Right ventricle myocardium inferior (tissue), 1 donor: ENCODE measurements at places on chromosomes 11 and 22. TPM values are rescaled to one million over a fixed set of nuclear protein-coding genes. Genes with fewer than 3 reads are reported as not detected.
A peak's percentile ranks its signal among the peaks of the same experiment; 100 is the strongest.

DNA sequence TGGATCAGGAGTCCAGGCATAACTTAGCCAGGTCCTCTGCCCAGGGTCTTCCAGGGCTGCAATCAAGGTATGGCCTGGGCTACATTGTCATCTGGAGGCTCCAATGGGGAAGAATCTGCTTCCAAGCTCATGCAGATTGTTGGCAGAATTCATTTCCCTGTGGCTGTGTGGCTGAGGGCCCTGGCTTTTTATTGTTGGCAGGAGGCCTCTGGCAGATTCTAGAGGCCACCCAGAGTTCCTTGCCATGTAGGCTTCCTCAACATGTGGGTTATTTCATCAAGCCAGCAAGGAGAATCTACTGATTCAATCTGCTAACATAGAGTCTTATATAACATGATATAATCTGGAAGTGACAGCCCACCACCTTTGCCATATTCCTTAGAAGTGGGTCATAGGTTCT is 16.4 kb upstream of the EP300 start:
- no peak for DNase-seq

- no peak for DNase-seq
These were observed 145.0 kb upstream of the ARHGAP20 start for GRCh38 chr11:110856996-110857812.

GRCh38 chr11:122202951-122203456 is 87.0 kb upstream of the BLID start:
- peak; percentile 86 for DNase-seq

GRCh38 chr11:95545116-95545875 is 244.3 kb downstream of the FAM76B start:
- no peak for DNase-seq

GRCh38 chr11:72930008-72930407 is 115.8 kb downstream of the ATG16L2 start:
- DNase-seq = no peak

DNA sequence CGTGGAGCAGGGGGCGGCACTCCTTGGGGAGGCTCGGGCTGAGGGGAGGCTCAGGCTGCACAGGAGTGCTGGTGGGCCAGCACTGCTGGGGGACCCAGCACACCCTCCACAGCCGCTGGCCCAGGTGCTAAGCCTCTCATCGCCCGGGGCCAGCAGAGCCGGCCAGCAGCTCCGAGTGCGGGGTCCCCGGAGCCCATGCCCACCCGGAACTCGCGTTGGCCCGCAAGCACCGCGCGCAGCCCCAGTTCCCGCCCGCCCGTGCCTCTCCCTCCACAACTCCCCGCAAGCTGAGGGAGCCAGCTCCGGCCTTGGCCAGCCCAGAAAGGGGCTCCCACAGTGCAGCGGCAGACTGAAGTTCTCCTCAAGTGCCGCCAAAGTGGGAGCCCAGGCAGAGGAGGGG is 2266.8 kb downstream of the LRRC4C start:
- peak; percentile 37 for DNase-seq

DNA sequence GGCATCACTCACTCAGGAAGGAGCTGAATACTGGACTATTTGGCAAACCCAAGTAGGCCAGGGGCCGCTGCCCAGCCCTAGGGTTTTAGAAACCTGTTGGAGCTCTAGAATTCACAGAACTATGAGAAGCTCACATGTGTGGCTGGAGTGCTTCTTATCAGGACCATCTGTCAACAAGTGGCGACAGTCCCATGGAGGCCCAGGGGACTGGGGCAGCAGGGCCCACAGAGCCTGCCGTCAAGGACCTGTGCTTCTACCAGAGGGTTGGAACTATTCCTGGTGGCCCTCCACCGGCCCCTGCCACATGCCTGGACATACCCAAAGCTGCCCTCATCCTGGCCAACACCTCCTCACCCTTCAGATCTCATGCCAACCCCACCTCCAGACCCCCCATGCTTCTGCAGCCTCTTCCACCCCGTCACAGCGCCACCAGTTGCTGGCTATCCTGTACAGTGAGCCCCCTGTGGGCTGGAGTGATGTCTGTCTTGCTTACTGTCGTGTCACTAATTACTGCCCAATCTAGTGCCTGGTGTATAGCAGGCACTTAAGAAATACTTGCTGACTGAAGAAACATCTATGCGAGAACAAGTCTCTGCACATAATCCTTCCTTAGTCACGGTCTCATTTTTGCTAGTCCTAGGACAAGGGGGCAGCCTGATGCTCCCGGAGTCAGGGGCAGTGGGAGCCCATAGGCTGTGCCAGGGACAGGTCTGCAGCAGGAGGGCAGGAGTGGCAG is 27.2 kb upstream of the RASL10A start:
- DNase-seq = peak; percentile 20

DNA sequence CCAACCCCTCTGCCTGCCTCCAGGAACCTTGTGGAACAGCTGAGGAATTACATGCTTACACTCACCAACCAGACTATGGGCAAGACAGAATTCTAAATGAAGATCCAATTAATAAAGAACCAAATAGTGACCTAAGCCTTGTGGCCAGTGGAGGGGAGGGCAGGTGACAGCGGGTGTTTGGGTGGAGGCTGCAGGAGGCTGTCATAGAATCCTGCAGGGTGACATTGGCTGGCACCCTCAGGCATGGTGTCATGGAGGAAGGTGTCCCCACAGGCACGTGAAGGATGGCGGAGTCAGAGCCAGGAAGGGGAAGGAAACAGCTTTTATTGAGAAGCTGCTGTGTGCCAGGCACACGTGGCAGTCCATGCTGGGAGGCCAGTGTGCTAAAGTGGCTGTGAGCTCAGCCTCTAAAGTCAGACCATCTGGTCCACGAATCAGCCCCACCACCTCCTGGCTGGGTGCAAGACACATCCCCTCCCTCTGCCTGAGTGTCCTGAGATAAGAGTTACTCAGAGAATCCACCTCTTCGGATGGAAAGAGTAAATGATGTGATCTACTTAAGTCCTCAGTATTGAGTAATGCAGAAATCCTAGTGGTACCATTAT is 8.7 kb downstream of the MYO18B start:
- no peak for DNase-seq

DNA sequence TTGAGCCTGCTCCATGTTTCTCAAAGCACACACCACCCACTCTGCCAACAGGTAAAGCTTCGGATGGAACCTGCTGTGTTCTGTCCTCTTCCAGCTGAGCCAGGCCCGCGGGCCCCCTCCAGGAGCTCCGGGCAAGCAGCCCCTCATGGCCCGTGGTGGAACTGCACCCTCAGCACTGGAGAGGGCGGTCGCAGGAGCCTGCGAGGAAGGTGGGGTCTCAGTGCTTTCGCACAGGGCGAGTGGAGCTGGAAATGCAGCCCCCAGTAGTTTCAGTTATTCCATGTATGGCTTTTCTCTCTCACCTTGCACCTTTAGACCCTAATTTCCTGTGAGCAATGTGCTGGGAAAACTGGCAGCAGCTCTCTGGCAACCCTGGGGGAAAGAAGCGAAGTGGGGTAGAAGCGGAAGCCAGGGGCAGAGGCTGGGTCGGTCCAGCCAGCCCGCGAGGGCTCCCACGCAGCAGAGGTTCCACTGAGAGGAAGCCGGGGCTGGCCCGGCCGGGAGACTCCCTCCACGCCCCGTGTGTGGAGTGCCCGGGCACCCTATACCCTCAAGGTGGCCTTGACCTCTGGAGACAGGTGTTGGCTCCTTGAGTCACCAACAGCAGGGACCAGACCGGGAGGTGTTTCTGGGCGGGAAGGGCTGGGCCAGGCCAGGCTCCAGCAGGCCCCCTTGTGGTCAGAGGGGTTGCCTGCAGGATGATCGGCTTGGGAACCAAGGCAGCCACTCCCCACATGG is 119.9 kb upstream of the TMEM45B start:
- no peak for DNase-seq

DNA sequence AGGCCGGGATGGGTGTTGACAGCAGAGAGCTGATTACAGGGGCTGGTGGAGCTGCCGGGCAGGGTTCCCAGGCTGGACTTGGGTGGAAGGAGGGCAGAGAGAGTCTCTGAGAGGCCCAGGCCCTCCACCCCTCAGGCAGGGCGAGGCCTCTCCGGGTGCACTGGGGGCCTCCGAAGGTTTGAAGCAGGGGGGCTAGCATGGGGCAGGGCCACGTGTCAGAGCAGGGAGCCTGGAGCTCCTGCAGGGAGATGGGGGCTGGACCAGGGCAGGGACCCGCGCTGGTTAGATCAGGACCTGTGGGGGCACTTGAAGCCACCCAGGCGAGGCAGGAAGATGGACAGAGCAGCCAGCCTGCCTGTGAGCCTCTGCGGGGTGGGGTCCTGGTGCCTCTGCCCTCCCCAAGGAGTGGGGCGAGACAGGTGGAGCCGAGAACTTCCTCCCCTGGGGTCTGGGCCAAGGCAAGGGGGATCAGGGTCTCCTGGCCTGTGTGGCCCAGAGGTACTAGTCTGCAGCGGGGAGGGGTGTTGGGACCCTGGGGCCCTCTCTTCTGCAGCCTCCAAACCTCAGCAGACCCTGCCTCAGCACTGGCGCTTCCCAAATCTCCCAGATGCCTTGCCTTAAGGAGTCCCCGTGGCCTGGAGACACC is 911 bp downstream of the PANX2 start:
- DNase-seq = no peak

- DNase-seq = no peak
These were observed 135.1 kb downstream of the MN1 start for GRCh38 chr22:27666272-27666997.

Gene BDNF
- 2.9 TPM for total RNA-seq

DNA sequence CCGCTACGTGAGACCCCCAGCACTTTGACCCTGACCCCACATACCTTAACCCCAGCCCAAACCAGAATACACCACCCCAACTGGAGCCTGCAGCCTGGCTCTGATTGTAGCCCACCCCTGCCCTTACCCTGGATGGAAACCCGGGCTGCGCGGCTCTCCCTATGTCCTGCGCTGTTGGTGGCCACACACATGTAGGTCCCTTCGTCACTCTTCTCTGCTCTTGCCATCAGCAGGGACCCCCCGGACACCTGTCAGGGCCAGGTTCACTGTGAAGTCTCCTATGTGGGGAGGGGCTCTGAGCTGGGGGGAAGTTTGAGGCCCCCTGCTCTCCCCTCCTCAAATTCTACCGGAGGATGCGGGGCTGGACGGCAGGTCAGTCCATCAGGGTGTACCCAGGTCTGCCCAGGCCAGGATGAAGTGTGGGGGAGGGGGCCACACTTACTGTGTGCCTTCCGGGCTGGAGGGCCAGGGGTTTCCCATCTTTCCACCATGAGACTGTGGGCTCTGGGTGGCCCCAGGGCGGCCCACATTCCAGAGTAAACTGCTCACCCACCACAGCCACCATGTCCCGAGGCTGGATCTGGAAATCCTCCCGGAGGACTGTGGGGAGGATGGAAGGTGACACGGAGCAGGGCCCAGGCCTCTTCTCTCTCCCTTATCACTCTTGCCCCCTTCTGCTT is 1.5 kb downstream of the ROBO4 start:
- no peak for DNase-seq

Gene OTOG
- total RNA-seq = not detected

GRCh38 chr11:70335511-70335910 is 62.8 kb upstream of the CTTN start:
- DNase-seq = no peak
